ENCODE measurements at places on chromosomes 16 and 17.

GRCh38 chr17:80876950-80877728 is 114.5 kb upstream of the CHMP6 start:
- peak; percentile 94 for DNase-seq

DNA sequence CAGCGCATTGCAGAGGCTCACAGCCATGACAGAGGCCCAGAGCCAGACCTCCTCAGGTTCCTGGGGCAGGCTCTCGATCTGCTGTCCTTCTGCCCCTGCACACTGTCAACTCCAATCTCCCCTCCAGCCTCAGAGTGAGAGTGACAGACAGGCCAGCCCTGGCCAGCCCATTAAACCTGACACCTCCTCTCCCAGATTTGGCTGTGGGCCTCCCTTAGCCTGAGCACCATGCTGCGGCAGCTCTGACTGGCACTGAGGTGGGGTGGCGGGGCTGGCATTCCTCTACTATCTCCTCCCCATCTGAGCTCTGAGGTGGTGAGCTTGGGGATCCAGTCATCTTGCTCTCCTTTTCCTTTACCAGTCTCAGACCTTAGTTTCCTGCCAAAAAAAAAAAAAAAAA is 15.5 kb upstream of the C1QL1 start:
- no peak for DNase-seq

GRCh38 chr16:81449899-81450608 is 5.4 kb downstream of the CMIP start:
- no peak for DNase-seq

DNA sequence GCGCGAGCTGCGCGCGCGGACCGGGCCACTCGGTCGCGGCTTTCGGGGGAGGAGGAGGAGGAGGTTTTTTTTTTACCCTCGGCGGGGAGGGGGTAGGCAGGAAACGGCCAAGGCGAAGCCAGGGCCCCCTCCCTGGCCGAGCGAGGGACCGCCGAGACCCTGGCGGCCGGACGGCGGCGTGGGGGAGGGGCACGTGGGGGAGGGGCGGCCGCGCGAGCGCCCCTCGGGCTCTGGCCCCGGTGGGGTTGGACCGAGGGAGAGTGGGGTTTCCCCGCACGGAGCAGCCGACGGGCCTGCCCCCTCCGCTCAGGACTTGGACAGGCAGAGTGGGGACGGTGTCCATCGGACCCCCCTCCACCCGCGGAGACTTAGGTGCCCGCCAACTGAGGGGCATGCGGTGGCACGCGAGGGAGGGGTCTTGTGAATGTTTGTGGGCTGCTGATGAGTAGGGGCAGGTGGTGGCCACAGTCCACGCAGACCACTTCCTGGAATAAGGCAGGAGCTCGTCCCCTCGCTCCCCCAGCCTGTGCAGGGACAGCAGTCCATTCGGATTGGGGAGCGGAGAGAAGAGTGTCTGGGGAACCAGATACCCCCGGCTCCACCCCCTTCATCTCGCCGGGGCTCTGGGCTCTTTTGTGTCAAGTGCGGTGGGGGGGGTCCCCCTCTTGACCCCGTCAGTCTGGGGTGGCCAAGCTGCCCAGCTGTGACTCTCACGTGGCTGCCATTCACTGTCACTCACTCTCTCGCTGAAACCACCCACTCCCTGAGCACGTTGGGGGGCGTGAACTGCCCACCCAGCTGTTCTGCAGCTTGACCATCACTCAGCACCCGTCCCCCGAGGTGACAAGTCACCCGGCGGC is 3.0 kb upstream of the CHD3 start:
- peak; percentile 61 for DNase-seq

- DNase-seq: no peak
These were observed 433.3 kb downstream of the TOX3 start for GRCh38 chr16:52113533-52114183.

DNA sequence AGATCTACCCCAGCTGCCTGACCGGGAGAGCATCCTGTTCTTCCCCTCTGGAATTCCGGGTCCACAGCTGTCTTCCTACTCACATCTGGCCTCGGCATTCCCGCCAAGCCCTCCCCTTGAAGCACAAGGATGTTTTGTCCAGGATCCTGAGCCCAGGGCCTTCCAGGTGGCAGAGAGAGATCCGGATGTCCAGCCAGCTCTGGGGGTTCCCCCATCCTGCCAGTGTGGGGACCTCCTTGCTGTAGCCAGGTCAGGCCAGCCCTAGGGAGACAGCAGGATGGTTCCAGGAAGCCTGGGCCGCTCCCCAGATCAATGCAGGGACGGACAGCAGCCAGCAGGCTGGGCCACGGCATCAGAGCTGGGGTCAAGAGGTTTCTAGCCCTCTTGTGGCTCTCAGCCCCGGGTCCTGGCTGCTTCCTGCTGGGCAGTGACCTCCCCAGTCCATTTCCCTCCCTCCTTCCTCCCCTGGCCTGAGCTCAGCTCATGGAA is 55.3 kb downstream of the SOCS3 start:
- no peak for DNase-seq

GRCh38 chr16:4687946-4688673 is 5.3 kb upstream of the NUDT16L1 start:
- no peak for DNase-seq

DNA sequence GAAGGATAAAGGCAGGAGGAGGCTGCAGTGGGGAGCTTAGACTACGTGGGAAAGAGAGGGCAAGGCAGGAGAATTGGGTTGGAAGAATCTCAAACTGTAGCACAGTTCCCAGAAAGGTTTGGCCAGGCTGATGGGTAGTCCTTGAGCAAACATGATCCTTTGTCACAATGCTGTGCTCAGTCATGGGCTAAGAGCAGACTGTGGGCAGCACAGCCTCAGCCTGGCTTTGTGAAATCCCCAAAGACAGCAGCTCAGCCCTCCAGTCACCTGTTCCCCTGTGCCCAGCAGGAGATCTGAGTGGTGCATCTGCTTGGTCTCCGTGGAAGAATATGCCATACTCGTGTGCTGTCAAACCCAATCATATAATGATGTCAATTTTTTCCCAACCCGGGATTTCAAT is 10.6 kb upstream of the ENGASE start:
- DNase-seq: no peak

DNA sequence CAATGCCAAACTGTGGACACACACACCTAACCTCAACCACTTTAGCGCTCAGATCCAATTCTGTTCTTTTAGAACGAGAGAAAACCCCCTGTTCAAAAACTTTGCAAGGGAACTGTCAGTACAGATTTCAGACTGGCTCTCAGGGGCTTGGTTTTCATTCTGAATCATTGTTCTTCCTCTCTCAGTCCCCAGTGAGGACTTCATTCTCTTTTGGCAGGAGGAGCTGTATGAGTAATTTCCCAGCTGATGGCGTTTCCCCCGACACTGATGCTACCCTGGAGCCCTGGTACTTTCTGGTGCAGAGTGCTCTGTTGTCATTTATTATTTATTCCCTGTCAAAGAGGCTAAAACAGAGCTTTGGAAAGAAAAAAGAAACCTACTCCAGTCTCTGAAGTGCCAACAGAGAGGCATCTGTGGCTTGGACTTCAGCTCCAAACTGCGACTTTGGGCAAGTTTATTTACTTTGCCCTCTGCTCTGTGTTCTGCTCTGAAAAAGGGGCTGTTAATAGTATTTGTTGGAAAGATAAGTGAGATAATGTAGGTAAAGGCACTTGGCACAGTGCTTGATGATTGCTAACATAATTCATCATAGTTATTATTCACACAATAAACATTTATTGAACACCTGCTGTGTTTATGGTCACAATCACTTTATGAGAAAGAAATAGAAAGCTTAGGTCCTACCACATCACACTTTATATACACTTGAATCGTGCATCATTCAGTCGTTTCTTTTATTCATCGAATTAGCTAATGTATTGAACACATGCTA is 28.3 kb downstream of the ETV4 start:
- peak; percentile 80 for DNase-seq

DNA sequence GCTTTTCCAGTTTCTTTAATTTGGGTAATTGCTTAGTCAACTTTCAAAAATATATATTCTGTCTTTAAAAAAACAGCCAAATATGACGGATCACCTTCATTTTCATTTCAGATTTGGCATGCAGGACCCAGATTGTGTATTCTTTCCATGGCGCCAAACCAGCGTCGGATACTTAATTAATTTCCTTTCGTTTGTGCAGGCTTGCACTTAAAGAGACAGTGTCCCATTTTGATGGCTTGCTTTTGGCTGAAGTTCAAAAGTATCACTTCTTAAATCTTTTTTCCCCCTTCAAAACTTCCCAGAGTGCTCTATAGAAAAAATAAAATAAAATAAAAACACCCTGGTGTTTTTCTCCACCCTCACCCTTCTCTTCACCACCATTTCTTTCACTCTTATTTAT is 394.5 kb upstream of the SOX9 start:
- no peak for DNase-seq

- no peak for DNase-seq
These were observed 29.5 kb upstream of the CDH1 start for GRCh38 chr16:68707340-68708152.

DNA sequence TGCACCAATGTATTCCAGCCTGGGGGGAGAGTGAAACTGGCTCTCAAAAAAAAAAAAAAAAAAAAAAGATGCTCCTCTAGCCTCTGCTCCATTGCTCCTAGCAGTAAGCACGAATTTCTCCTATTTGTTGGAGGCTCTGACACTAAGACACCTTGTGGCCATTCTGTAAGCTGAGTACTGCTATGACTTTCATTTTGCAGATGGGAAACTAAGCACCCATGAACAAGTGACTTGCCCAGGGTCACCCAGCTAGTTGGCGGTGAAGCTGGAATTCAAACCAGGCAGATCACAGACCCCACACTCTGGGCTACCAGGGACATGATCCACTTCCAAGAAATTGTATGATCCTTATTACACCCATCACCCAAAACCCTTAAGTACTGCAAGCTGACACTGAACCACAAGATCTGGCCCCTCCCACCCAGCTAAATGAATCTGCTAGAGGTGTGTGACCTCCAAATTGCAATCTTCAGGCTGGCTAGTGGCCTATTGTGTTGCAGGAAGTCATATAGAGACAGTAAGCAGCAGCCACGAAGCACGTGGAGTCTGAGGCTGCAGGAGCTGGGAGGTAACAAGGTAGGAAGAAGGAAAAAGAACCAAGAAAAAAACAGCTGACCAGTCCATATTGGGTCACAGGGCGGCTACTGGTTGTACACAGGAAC is 209.4 kb downstream of the XYLT1 start:
- DNase-seq: peak; percentile 26

- no peak for DNase-seq
These were observed 13.6 kb upstream of the FAM20A start for GRCh38 chr17:68614718-68615117.

- peak; percentile 74 for DNase-seq
These were observed 27.0 kb upstream of the NTN1 start for GRCh38 chr17:8994319-8994718.

DNA sequence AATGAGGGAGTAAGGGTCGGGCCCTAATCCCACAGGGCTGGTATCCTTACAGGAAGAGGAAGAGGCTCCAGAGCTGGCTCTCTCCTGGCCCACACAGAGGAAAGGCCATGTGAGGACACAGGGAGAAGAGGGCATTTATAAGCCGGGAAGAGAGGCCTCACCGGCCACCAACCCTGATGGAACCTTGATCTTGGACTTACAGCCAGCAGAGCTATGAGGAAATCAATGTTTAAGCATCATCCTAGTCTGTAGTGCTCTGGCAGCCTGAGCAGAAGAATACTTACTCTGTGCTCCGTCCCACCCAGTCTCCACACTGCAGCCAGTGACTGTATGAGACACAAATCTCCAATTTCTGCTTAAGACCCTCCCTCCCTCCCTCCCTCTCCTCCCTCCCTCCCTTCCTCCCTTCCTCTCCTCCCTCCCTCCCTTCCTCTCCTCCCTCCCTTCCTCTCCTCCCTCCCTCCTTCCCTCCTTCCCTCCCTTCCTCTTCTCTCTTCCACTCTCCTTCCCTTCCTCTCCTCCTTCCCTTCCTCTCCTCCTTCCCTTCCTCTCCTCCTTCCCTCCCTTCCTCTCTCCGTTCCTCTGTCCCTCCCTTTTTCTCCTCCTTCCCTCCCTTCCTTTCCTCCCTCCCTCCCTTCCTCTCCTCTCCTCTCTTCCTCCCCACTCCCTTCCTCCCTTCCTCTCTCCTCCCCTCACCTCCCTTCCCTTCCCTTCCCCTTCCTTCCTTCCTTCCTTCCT is 8.9 kb upstream of the TMEM220 start:
- DNase-seq: no peak

DNA sequence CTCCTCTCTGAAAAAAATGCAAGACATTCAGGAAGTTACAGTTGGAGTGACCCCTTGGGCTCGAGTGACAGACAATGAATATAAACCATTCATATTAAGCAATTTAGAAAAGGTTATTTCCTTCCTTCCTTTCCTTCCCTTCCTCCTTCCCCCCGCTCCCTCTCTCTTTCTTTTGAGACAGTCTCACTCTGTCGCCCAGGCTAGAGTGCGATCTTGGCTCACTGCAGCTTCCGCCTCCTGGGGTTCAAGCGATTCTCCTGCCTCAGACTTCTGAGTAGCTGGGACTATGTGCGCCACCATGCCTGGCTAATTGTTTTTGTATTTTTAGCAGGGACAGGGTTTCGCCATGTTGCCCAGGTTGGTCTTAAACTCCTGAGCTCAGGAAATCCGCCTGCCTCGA is 13.2 kb downstream of the PSMD12 start:
- no peak for DNase-seq

- DNase-seq: no peak
These were observed 65.8 kb upstream of the CIBAR2 start for GRCh38 chr16:85178006-85178591.

GRCh38 chr16:77946823-77947222 is 75.5 kb upstream of the CLEC3A start:
- no peak for DNase-seq

DNA sequence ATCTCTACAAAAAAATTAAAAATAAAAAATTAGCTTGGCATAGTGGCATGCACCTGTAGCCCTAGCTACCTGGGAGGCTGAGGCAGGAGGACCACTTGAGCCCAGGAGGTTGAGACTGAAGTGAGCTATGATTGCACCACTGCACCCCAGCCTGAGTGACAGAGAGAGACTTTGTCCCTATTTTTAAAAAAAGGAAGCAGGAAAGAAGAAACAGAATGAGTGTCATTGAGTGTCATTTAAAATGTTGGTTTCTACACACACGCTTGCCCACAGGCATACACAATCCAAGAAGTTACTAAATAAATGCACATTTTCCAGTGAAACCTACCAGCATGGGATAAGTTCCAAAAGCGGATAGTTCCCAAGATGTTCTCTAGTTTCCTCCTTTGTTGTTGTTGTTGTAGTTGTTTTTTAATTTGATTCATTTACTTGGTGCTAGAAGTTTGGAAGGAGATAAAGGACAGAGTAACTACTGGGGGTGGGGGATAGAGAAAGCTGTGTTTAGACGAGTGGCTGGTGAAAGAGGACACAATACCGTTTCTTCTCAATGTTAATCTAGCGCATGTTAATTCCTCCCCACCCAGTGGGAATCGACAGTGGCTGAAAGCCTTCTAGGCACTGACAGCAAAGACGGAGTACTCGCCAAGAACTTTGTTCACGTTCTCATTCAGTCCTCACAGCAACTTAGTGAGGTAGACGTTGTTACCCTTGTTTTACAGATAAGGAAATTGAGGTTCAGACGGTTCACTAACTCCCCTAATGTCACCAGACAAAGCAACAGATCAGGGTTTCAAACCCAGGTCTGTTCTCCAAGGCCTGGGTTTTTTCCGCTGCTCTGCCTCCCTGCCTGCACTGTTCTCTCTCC is 17.3 kb downstream of the MRPS23 start:
- no peak for DNase-seq

- no peak for DNase-seq
These were observed 191.9 kb downstream of the IRX3 start for GRCh38 chr16:54094641-54095040.

All from activated CD4-positive, alpha-beta T cell treated with anti-CD3 and anti-CD28 coated beads, Interleukin-2, Interleukin-6, amounts not matched to agents 100 ng/mL and 50 ng/mL, durations not matched to agents 16 hours and 8 hours (primary cell).